ENCODE measurements at places on chromosomes 11 and 22. TPM values are rescaled to one million over a fixed set of nuclear protein-coding genes. Genes with fewer than 3 reads are reported as not detected.

Gene VPREB1
- total RNA-seq = not detected

Gene ACRV1
- not detected for total RNA-seq

Gene IL18
- 1.5 TPM for total RNA-seq

Gene CYB561A3
- 10.6 TPM for total RNA-seq

Gene POLDIP3
- total RNA-seq = 30.1 TPM

Gene BBOX1
- not detected for total RNA-seq

DNA sequence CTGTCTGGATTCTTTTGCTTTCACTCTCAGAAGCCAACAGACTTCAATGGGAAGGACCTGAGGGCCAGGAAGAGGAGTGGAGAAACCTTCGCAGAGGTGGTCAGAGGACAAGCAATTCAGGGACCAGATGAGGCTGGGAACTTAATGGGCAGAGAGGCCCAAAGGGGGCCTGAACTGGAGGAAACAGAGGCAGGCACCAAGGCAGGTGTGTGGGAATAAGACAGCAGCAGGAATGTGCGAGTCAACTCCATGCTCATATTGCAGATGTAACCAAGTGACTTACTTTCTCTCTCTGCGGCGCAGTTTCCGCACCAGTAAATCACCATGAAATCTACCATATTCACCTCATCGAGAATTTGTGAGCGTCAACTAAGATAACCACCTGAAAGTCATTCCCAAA, 669.1 kb downstream of the NTM start:
- DNase-seq = no peak

DNA sequence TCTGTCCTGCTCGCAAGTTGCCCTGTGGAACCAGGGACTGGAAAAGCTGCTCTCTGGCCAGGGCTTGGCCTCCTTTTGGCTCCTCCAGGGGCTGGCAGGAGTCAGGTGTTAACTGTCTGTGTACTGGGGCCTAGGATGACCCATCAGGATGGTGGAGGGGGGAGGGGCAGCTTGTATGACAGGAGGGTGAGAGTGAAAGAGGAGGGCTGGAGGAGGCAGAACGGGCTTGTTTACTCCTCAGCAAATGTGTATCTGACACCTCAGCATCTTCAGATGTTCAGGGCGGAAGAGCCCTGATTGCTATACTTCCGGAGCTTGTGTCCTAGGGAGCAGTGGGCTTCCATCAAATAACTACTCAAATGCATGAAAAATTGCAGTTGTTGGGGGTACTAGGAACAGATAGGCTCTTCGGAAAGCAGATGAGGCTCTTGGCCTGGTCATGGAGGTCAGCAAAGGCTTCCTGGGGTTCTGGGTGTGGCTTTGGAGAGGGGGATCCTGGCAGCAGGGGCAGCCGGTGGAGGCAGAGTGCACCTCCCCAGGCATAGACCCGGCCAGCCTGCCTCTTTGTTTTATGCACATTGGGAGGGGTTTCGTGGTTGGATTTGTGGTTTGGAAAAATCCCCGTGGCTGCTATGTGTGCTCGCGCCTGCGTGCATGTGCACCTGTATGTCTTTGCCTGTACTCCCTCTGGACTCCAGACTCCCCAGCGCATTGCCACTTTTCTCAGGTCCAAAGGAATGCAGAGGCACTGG, 31.2 kb downstream of the CD82 start:
- DNase-seq = no peak

DNA sequence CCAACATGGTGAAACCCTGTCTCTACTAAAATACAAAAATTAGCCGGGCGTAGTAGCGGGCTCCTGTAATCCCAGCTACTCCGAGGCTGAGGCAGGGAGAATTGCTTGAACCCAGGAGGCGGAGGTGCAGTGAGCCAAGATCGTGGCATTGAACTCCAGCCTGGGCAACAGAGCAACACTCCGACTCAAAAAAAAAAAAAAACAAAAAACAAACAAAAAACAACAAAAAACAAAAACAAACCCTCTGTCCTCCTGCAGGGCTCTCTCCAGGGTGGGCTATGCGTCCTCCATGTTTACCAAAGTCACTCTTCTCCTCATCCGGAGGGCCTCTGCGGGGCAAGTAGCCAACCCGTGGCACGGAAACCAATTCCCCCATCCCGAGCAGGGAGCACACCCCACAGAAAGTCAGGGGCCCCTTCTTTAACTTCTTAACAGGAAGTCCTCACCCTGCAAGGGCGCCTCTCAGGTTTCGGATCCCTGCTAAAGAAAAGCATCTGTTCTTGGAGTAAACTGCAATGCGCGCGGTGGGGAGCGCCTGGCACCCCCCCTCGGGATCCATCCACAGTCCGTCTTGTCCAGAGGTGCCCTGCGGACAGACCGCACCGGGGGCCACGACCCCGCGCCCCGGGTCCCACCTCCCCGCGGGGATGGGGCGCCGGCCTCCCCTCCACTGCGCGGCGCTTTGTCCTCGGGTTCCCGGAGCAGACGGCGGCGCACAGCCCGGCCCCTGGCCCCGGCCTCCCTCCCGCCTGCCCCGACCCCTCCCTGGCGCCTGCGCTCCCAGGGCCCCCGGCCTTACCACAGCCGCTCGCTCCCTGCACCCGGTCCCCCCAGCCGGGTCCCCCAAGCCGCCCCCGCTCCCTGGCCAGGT, 712 bp downstream of the CERK start:
- DNase-seq = peak; percentile 48

DNA sequence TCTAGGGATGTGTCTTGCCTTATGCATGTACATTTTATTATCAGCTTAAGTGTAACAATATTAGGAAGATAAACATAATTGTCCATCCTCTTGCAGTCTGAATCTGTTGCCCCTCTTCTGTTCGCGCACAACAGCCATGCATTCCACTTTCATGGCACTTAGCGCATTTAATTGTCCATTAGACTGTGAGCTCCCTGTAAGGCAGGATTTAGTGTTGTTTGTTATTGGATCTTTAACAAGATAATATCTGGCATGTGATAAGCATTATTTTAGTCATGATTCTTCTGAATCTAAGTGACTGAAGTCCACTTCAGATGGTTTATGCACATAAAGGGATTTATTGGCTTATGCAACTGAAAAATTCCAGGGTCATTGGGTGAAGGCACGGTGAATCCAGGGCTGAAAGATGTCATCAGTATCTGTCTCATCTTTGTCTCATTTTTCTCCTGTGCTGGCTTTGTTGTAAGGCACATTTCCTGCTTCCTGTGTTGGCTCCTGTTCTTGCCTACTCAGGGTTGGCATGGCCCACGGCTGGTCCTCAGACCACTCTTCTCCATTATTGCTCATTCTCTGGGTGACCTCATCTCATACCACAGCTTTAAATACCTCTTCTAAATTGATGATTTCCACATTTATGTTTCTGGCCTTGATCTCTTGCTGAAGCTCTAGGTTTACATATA, 37.6 kb downstream of the ATXN10 start:
- no peak for DNase-seq

GRCh38 chr22:40310081-40310767, 36.1 kb upstream of the ADSL start:
- no peak for DNase-seq

- DNase-seq = no peak
Observed at GRCh38 chr22:26429458-26430286, 612 bp downstream of the ASPHD2 start.

- DNase-seq = no peak
Observed at GRCh38 chr22:50071432-50072166, 13.5 kb upstream of the TTLL8 start.

DNA sequence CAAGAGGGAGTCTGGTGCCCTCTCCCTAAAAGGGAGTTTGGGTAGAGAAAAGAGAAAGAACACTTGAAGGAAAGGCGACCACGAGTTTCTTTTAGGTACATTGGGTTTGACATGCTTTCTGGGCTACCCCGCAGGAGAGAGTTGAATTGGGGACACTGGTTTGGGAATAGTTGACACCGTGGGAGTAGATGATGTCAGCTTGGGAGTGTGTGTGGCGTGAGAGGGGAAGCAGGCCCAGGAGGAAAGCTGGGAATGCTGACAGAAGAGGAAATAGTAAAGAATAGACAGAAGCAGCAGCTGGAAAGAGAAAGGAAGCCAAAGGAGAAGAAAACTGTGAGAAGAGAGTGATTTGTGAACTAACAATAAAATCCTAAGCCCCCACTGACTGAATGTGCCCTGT, 442.9 kb downstream of the DYNC2H1 start:
- DNase-seq = no peak

DNA sequence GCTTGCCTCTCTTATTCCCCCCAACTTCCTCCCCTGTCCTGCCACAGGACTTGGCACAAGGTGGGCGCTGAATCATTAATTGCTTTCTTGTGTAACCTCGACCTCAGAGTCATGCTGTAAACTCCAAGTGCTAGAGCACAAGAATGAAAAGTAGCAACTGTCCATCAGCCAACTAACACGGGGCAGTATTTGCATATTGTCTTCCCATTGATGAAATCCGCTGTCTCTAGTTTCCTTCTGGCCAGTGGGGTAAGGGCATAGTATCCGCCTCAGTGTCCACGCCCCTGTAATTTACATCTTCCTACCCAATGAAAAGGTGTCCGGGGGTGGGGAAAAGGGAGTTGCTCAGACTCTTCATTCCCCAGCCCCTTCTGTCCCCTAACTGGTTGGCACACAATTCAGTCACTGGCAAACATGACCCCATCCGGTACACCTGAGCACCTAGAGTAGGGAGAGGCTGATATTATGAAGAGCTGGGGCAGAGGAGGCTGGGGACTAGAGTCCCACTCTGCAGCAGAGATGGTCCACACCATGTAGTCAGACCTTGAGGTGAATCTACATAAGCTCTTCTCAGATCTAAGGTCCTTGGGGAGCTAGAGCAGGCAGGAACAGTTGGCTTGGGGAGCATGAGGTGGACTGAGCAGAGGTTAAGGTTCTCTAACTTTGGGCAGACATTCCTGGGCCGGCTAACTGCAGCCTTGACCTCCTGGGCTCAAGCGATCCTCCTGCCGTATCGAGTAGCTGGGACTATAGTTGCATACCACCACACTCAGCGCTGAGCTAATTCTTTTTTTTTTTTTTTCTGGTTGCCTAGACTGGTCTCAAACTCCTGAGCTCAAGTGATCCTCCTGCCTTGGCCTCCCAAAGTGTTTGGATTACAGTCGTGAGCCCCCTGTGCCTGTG, 6.8 kb upstream of the GGA1 start:
- no peak for DNase-seq

GRCh38 chr11:9231848-9232177, 33.3 kb downstream of the DENND5A start:
- DNase-seq = no peak

DNA sequence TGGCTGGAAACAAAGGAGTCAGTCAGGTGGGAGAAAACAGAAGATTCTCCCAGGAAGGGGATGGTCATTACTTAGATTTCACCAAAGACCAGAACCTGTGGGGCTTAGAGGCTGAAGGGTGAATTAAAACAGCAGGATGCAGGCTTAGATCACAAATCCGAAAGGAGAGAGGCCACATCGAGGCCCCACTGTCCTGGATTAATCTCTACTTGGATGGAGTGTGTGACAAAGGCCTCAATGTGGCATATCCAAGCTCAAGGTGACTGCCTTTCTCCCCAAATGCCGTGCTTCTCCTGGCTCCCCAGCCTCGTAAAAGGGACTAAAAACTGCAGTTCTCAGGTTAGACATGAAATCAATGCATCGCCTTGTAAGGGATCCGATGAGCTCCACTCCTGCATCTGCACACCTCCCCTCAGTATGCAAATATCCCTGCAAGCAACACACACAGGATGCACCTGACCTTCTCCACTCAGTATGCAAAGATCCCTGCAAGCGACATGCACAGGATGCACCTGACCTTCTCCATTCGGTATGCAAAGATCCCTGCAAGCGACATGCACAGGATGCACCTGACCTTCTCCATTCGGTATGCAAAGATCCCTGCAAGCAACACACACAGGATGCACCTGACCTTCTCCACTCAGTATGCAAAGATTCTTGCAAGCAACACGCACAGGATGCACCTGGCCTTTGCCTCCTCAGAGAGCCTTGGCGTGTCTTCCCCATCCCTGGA, 447.4 kb downstream of the BRD1 start:
- no peak for DNase-seq

Data from heart right ventricle (tissue), 16 donors.